ENCODE measurements at places on chromosomes 7 and 10. TPM values are rescaled to one million over a fixed set of nuclear protein-coding genes. Genes with fewer than 3 reads are reported as not detected.

DNA sequence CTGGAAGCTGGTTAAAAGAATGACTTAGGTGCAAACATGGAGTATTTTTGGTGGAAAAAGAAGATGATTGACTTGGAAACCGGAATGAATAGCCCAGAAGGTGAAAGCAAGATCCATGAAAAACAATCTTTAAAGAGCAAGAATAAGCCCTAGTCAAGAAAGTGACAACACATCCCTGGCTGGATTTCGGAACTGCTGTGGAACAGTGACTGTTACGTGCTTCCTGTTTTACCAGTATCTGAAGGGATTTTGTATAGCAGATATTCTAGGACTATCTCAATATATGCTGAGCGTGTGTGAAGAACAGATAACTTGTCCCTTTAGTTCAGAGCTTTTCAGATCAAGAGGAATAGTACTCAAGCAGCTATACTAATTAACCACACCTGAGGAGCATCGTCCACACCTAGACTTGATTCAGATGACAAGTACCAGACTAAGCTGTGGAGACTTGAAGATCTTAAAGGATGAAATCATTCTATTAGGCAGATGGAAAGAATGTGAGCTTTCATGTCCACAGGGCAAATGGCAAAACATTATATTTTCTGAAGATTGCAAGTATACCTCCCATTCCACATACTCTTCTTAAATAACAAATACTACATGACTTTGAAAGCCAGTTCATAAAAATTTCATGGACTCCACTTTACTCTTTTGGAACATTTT is 11.5 kb upstream of the TES start:
- no peak for DNase-seq

- DNase-seq: no peak
These were observed 113.4 kb upstream of the NUPR2 start for GRCh38 chr7:56229631-56230030.

The ATG9B gene
- total RNA-seq: 0.90 TPM

The SLC16A9 gene
- total RNA-seq: 28.8 TPM

The NCF1 gene
- total RNA-seq: 8.3 TPM

Measured in mucosa of descending colon (tissue), 3 donors.